Activated T-cell treated with anti-CD3 and anti-CD28 coated beads for 4 hours (primary cell): ENCODE measurements at places on chromosomes 6 and 20.

DNA sequence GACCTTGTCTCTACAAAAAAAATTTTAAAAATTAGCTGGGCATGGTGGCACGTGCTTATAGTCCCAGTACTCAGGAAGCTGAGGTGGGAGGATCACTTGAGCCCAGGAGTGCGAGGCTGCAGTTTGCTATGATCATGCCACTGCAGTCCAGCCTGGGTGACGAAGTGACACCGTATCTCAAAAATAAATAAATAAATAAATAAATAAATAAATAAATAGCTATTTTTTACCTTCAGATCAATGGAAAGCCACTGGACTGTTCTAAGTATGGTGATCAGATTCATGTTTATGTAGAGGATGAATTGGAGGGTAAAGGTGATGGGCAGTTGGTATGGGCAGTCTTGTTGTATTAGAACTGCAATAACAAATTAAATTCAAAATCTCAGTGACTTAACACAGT lies 24.0 kb downstream of the DSTN start:
- no peak for DNase-seq

DNA sequence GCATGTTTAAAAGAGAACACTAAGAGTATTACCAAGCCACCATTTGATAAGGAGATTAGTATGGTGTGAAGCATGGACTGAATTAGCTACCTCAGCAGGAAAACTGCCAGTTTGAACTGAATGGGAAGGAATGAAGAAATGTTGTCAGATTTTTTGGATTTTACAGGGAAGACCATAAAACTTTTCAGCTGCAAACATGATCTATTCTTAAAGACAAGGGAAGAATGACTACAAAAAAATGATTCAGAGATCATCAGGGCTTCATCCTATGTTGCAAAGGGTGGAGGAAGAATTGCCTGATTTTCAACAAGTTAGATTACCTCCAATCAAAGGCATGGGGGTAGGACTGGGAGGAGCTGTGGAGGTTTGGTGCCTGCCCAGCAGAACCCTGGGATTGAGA lies 49.3 kb upstream of the MTRF1L start:
- DNase-seq = no peak

- no peak for DNase-seq
These were observed 72.0 kb downstream of the OPRM1 start for GRCh38 chr6:154111025-154111424.

GRCh38 chr6:5173810-5174209 lies 86.9 kb downstream of the LYRM4 start:
- no peak for DNase-seq

DNA sequence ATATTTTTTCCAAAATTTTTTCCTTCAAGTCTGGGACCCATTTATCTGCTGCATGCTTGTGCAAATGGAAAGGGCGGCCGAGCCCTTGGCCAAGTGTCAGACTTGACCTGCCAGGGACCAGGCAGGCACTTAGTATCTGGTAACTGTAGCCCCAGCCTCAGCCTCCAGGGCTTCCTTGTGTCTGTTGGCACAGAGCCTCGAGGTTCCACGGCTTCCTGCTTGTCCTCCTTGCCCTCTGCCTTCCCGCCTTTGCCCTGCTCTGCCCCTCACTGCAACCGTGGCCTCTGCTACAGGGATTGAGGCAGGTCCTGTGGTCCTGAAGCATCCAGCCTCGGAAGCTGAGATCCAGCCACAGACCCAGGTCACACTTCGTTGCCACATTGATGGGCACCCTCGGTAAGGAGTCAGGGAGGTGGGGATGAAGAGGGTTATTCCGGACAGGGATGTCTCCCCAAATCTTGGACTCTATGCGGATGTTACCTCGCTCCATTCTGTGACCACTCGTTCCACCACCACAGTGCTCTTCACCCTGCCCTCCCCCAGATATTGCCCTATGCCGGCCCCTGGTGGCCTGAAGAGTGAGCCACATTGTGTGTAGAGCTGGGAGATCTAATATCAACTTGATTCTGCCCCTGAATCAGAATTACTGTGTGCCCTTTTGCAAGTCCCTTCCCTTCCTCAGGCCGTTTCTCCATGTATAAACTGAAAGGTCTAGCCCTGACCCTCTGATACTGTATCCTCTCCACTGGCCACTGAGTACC lies 41.5 kb upstream of the SRF start:
- no peak for DNase-seq

DNA sequence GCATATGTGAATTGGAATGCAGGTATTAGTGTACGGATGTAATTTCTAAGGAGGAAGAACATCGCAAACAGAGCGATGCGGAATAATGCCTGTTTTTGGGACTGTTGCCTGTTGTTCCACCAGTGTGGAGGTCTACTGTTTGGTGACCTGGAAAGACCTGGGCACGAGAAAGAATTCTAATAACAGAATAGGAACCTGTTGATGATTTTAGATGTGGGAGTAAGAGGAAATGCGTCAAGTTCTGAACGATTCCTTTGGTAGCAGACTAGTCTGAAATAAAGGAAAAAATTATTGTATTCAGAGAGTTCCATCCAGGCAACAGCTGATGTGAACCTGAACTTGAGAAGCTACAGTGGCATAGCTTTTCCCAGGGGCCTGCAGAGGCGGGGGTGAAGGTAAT lies 192.1 kb downstream of the DTNBP1 start:
- no peak for DNase-seq

- no peak for DNase-seq
These were observed 12.5 kb downstream of the GNL1 start for GRCh38 chr6:30543821-30544220.

DNA sequence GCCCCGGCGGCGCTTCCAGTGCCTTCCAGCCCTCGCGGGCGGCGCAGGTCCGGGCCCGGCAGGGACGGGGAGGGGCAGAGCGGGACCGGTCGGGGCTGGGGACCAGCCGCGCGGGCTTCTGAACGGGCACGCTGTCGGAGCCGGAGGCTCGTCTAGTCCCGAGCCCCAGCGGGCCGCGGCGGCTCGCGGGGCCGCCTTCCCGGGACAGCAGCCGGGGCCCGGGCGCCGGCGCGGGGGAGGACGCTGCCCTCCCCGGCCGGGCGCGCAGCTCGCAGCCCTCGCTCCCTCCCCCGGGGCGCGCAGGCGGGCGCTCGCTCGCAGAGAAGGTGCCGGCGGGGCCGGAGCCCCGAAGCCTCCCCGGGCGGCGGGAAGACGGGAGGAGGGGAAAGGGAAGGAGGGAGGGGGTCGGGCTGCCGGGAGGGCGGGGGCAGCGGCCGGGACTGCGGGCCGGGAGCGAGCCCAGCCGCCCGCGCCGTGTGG lies 696 bp upstream of the SIRPA start:
- no peak for DNase-seq

DNA sequence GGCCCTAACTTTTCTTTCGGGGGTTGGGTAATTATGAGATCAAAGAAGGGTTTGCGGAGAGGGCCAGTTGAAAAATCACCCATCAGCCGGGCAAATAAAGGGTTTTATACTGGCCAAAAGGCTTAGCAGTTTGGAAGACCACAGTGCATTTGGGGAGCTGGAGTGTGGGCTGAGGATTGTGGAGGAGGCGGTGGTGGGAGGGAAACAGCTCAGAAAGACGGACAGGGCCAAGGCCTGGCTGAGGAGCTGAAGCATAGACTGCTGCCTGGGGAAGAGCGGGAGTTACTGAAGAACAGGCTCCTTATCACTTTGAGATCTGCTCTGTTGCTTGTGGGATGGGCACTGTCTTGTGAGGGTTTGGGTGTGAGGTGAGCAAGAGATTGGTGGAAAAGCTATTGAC lies 144.2 kb downstream of the CARMIL1 start:
- no peak for DNase-seq

DNA sequence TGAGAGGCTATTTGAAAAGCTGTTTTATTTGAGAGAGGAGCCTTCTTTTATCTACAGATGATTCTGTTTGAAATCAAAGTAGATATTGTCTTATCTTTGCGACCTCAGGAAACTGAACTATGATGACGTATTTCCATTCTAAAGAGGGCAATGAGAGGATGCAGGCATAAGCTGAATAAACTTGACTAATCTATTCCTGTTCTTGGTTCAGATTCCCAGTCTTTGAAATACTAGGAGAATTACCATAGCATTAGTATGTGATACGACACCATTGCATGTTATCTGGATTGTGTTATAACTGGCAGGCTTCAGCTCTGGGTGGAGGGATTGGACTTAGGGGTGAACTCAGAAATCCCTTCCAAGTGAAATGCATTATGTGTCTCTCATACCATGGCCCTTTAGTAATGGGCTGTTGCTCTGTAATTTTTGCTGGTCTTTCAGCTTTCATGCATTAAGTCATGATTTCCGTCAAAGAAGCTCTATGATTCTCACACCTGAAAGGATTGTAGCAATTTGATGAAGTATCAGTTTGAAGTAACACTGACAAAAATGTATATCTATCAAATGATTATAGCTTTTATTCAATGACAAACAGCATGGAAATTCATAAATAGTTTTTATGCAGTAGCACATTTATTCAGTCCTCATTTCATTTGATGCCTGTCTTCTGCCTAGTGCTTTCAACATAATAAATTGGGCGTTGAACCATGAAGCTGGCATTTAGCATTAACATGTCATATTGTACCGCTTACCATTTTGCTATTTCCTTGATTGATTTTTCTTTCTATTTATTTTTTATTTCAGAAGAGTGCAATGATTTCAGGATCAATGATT lies 138.4 kb upstream of the SPACA1 start:
- DNase-seq = no peak

- DNase-seq = no peak
These were observed 129.9 kb downstream of the FYN start for GRCh38 chr6:111743360-111743759.

GRCh38 chr6:137112067-137112355 lies 61.4 kb downstream of the IL22RA2 start:
- DNase-seq = no peak

GRCh38 chr6:70234561-70235236 lies 68.2 kb downstream of the COL9A1 start:
- no peak for DNase-seq

GRCh38 chr20:53937339-53937741 lies 133.1 kb downstream of the BCAS1 start:
- DNase-seq = no peak

DNA sequence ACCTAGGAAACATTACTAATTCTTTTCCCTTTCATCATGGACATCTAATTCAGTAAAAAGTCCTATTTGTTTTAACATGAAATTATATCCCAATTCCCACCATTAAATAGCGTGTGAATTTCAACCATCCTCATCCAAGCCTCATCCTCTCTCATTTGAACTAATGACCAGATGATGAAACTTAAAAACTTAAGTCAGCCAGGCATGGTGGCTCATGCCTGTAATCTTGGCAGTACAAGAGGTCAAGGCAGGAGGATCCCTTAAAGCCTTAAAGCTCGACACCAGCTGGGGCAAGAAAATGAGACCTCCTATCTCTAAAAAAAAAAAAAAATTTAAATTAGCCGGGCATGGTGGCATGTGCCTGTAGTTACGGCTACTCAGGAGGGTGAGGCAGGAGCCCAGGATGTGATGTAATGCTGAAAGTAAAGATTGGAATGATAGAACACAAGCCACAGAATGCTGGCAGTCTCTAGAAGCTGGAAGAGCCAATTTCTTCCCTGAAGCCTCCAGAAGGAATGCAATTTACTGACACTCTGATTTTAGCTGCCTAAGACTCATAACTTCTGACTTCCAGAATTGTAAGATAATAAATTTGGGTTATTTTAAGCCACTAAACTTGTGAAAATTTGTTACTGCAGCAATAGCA lies 27.1 kb upstream of the HAO1 start:
- DNase-seq = no peak
